T-helper 17 cell (primary cell): ENCODE measurements at places on chromosomes 4 and X.

DNA sequence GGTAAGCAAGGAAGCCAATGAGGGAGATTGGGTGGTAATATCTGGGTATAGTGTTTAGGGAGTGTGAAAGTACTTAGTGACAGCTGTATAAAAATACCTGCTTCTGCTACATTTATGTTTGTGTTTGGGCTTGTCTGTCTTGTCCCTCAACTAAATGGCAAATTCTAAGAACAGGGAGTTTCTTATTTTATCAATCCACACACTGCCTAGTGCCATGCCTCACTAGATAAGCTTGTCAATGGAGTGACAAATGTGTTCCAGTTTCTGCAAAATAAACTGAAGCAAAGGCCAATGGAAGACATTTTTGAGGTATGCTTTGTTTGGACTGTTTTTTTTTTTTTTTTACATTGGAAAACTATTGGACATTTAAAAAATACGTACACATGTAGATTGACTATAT, 418.0 kb downstream of the SH2D1A start:
- no peak for DNase-seq

GRCh38 chrX:130296743-130297142, 28.0 kb upstream of the ZNF280C start:
- no peak for DNase-seq

DNA sequence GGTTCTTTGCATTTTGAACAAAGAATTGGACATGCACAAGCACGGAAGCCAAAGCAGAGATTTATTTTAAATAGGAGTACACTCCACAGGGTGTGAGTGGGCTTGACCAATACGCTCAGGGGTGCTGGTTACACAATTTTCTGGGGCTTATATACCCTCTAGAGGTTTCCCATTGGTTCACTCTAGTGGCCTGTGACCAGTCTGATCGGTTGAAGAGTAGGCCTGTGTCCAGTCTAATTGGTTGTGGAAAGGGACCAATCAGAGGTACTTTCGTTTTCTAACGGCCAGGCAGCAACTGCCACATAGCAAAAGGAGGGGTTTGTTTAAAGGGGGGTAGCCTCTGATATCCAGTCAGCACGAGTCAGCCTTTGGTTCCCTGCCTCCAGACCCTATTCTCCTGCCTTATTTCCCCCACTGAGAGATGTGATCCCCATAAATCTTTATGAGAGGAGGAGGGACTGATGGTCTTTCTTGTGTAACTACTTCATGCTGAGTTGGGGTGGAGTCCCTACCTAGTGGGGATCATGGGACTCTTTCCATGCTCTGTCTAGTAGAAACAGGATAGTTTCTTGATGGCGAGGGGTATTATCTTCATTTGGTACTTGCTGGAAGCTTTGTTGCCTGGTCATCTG, 11.3 kb upstream of the AREG start:
- no peak for DNase-seq

GRCh38 chrX:132333351-132333750, 114.1 kb upstream of the RAP2C start:
- DNase-seq: no peak

DNA sequence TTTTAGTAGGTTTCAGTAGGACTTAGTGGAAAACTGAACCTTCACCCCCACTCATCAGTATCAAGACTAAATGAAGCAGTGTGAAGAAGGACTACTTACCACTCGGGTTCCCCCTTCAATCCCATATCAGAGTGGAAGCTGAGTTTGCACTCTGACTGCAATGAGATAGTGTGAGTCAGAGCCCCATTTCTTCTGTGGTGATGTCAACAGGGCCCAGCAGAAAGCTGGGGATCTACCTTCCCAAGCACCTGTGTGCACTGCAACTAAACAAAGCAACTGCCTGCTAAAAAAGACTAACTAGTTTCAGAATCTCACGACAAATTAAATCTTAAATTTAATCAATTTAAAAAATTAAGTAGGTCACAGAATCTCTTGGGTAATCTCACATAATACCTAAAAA, 1837.0 kb upstream of the PCDH7 start:
- DNase-seq: no peak

- DNase-seq: no peak
These were observed 734 bp downstream of the STOX2 start for GRCh38 chr4:183905593-183906488.

DNA sequence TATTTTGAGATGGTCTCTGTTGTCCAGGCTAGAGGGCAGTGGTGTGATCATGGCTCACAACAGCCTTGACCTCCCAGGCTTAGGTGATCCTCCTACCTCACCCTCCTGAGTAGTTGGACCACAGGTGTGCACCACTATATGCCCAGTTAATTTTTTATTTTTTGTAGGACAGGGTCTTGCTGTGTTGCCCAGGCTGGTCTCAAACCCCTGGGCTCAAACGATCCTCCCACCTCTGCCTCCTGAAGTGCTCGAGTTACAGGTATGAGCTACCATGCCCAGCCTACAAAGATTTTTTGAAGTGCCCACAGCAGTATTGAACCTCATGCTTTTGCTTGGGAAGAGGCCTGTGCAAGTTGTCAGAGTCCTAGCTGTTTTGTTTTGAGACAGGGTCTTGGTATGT, 31.1 kb downstream of the NSD2 start:
- no peak for DNase-seq

DNA sequence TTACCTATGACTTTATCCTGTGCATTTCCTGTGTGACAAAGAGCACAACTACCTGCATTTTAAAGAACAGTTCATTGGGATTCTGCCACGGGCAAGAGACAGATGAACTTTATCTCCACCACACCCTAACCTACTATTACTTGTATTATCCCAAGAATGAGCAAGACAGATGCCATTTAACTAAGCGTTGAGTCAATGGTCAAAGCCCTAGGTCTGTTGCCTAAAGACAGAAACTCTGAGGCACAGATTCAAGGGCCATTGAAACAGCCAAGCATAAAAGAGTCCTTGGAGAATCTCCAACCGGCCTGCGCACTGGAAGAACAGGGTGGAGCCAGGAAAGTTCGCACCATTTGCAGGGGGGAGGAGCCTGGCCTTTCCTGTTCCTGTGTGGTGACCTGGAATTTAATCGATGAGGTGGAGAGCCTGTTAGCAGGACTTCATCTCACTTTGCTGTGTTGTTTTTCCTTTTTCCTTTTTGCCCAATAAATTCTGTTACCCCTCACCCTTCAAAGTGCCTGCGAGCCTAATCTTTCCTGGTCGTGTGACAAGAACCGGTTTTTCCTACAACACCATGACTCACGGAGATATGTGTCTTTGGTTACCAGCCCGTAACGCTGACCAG, 146.4 kb upstream of the DIAPH2 start:
- DNase-seq: no peak

- peak; percentile 15 for DNase-seq
These were observed 56.6 kb downstream of the TMEM131L start for GRCh38 chr4:153522802-153523094.

- DNase-seq: no peak
These were observed 215.4 kb upstream of the MAB21L2 start for GRCh38 chr4:150366487-150366999.

DNA sequence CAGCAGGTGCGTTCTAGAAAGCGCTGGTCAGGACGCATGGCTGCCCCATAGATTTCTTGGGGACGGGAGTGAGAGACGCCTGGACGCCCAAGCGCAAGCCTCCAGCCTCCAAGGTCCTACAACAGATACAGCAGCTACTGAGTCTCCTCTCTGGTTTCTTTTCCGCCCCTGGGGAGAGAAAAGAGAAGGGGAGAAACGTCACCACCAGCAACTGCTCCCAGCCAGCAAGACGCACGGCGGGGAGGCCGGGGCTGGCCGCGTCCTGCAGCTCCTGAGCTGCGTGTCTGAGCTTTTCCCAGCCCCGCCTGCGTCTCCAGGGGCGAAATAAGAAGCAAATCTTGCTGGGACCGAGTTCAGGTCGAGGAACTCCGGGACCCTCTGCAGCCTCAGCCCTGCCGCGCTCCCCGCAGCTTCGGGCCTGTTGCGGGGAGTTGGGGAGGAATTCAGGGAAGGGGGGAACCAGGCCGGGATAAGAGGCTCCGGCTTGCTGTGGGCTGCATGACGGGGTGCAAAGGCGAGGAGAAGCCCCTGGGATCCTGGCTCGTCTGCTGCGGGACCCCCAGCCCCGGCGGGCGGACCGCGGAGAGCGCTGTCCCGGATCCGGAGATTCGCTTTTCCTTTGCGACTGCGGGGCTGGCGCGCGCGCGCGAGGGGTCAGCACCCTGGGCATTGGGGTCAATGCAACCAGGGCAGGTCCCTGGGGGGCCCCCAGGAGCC, 6.8 kb upstream of the SHOX start:
- DNase-seq: no peak

GRCh38 chr4:86306816-86307215, 53.0 kb downstream of the MAPK10 start:
- DNase-seq: no peak

- DNase-seq: no peak
These were observed 43.3 kb downstream of the RHOH start for GRCh38 chr4:40240040-40240653.

DNA sequence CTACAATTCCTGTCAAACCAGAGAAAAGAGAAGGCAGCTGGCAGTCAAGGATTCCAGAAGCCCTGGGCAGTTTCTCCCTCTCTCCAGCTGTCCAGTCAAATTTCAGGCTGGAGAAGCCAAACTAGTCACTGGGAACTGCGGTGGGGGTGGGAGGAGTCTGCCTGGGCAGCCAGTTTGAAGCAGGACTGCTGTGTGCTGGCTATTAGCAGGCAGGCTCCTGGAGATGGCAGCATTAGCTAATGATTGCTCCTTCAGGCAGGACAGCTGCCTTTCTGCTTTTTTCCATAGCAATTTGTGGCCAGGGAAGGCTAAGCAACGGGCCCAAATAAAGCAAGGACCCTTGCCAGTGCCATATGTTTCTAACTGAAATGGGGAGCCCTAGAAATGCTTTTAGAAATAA, 44.7 kb upstream of the FGF13 start:
- no peak for DNase-seq

- no peak for DNase-seq
These were observed 561.4 kb downstream of the ZIC3 start for GRCh38 chrX:138127314-138127713.

DNA sequence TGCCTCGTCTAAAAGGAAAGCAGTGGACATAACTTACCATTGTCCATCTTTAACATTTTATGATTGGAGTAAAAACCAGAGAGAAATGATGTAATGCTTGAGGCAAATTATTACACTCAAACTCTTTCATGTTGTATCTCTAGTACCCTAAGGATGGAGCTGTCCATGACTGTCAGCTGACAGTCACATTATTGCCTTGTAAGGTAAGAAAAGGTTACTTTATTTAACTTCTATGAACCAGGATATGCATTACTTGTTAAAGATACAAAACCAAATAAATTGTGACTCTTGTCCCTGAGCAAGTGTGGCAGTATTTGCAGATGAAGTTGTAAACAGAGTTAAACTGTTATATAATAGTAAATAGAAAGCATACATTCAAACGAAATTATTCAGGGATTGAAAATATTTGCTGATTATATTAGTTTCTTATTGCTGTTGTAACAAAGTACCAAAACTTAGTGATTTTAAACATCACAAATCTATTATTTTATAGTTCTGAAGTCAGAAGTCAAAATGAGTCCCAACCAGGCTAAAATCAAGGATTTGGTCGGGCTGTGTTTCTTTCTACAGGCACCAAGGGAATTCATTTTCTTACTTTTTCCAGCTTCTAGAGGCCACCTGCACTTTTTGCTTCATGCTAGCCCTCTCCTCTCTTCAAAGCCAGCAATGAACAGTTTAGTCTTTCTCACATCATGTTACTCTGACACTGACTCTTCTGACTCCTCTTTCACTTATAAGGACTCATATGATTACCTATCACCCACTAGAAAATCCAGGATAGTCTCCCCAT, 113.8 kb downstream of the CEP44 start:
- no peak for DNase-seq
